Activated CD4-positive, CD25-positive, alpha-beta regulatory T cell treated with anti-CD3 and anti-CD28 coated beads, Interleukin-2, amount 50 U/mL, for 16 hours (primary cell): ENCODE measurements at places on chromosomes 16 and 17.

DNA sequence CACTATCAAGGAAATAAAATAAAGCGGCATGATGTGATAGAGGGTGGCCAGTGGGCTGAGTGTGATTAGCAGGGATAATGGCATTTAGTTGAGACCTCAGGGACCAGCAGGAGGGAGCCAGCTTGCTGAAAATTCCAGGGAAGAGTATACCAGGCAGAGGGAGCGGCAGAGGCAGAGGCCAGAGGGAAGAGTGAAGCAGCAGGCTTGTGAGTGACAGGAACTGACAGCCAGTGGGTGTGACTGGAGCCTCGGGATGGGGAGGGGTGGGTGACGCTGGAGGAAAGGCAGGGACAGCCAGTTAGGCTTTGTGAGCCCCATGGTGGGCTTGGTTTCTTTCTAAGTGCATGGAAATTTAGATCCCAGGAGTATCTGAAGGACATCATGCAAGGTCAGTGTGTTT is 209.7 kb upstream of the CACNG3 start:
- no peak for DNase-seq

GRCh38 chr16:65116216-65116615 is 5.6 kb downstream of the CDH11 start:
- DNase-seq = no peak

GRCh38 chr16:2296661-2297505 is 29.0 kb upstream of the RNPS1 start:
- no peak for DNase-seq

DNA sequence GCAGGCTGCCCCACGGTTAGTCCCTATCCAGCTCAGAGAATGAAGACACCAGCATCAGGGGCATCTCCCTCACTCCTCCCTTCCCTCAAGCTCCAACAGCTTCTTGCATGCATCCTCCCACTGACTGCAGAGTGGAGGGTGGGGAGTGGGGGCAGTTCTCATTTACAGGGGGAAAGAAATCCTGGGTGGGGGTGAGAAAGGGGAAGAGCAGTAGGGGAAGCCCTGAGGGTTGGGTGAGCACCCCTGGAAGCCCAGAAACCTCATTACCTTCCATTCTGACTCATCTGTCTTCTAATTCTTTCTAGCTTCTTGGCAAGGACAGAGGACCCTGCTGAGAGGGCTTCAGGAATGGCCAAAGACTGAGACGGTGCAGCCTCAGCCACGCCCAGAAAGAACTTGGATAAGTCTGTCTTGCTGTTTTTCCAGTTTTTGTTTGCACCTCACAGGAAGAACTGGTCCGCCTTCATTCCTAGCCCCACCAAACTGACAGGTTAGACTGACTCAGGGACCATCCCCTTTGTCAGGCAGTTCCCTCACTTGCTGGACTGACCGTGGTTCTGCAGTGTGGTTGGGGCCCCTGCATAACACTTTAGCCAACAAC is 52.5 kb upstream of the WSB1 start:
- no peak for DNase-seq

DNA sequence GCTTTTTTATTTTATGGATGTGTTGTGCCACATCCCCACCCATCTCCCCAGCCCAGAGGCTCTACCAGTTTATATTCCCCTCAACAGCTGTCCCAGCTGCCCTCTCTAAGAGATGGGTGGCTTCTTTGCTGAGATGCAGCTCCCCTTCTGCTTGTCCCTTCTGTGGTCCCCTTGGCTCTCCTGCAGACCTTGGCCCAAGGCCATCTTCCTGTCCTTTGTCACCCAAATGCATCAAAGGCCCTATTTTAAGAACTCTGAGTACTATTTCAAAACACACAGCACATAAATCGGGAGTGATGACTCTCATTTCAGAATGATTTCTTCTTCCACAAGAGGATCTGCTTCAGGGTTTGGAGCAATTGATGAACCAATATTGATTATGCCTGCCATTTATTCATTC is 85.3 kb downstream of the SPACA3 start:
- no peak for DNase-seq

- no peak for DNase-seq
Measured at GRCh38 chr17:15744074-15744676, 12.1 kb downstream of the TBC1D26 start.
